ENCODE measurements at places on chromosomes 4 and X.

- DNase-seq = no peak
These were observed 29.1 kb downstream of the TBC1D14 start for GRCh38 chr4:6938647-6939271.

GRCh38 chr4:38062088-38062775, 102.0 kb downstream of the PTTG2 start:
- DNase-seq = peak; percentile 69

DNA sequence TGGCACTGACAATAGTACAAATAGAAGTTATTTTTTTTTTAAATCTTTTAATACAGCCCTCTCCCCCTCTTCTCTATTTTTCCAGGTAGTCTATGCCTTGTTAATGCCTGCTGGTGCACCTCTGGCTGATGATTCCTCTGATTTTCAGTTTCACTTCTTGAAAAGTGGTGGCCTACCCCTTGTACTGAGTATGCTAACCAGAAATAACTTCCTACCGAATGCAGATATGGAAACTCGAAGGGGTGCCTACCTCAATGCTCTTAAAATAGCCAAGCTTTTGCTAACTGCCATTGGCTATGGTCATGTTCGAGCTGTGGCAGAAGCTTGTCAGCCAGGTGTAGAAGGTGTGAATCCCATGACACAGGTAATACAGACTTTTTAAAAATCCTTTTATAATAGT, 99.1 kb downstream of the USP9X start:
- no peak for DNase-seq

- DNase-seq = peak; percentile 74
These were observed 490.6 kb downstream of the IL15 start for GRCh38 chr4:142126890-142127497.

DNA sequence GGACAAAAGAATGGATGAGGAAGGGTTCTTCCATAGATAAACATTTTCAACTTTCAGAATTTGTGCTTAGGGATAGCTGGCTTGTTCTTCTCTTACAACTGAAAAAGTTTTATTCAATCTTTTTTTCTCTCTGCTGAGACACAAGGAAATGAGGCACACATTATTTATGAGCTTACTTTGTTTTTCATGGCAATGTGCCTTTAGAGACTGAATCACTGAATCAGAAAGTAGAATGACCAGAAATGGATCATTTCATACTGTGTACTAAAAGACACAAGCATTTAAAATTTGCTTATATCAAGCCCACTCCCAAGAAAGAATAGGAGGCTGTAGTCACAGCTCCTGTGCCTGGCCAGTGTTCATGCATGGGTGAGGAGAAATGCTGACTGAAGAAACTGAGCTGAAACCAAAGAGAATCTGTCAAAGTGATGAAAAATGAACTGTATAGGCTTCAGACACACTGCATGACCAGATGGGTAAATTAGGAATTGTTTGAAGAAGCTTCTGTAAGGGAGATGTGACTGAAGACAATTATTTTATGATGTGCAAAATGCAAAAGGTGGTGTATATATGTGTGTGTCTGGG, 413.8 kb downstream of the RAPGEF2 start:
- no peak for DNase-seq

DNA sequence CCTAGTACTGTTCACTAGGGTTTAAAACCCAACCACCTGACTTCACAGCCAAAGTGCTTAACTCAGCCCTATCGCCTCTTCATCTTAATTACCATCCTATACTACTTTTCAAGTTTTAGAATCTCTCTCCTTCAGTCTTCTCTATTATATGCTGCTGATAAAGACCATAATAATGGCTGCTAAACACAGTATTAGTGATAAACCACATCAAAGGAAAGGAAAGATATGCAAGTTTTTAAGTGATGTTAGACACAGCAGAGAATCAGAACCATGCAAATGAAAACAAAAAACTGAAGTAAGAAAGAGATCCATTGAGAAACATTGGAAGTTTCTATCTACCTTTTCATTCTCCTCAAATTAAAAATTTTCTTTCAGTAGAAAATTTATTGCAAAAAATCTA, 100.8 kb downstream of the REELD1 start:
- DNase-seq = no peak

GRCh38 chr4:103012060-103012459, 7.4 kb downstream of the SLC9B1 start:
- DNase-seq = no peak

DNA sequence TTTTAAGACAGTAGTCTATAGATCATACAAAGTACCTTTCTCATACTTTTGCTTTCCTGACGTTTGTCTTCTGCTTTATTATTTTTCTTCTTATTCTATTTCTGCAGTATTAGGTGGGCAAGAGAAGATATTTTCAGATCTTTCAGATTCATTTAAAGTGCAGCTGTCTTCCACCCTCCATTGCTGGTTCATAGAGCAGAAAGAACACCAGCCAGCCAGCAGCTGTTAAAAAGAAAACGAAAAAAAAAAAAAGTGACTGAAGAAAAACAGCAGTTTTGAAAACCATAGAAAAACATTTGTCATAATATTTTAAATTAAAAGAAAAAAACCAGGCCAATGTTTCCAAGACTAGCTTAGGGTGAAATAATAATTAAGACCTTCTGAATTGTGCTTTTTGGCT, 42.9 kb downstream of the SMAD1 start:
- no peak for DNase-seq

DNA sequence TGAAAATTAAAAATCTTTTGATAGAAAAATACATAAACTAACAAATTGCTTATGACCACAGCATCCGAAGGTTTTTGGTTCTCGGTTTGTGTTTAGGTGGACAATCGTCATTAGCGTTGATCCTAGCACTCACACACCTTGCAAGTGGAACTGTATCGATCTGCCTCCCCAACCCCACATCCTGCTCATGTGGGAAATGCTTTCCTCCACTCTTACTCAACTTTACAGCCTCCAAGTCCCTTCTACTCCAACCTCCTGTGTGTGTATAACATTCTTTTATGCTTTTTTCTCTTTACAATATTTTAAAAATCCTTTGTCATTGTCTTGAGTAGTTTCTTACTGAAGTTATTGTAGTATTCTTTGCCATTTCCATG, 15.6 kb upstream of the TMEM131L start:
- DNase-seq = no peak

DNA sequence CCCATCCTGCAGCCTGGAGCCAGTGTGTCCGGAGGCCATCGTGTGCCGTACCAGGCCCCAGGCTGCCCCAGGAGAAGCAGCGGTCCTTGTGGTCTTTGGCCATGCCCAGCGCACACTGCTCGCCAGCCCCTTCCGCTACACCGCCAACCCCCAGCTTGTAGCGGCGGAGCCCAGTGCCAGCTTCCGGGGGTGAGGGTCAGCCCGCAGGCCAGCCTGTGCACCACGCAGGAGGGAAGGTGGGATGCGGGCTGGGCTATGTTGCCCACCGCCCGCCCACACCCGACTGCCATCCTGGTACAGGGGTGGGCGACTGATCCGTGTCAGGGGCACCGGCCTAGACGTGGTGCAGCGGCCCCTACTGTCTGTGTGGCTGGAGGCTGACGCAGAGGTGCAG, 7.6 kb upstream of the SRPK3 start:
- DNase-seq = no peak

DNA sequence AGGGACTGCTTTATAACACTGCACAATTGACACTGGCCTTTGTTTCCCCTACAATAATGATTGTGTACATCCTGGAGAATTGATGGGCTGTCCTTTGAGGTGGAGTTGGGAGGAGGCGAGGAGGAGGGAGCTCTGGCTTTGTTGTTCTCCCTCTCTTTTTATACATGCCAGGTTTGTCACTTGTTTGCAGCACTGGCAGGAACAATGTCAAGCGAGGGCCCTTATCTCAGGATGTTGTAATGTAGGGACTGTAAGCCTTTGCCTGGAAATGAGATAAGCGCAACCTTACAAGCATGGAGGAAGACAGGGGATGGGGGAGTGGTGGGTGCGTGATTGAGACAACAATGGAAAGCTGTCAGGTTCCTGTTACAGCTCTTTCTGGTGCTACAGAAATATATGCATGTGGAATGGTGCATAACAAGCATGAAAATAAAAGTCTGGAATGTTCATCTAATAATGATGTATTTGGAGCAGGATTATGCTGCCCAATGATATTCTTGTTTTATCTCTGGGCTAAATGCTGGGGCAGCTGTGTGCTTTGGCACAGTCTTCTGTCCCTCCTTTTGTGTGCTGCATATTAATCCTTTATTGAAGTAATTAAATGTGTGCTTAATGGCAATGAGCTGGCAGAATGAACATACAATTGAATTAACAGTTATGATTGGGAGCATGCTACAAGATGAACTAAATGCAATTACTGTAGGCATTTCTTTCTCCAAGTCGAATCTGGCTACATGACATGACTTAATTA, 294.4 kb downstream of the GPAT3 start:
- DNase-seq = no peak

- no peak for DNase-seq
These were observed 65.7 kb downstream of the CLCN5 start for GRCh38 chrX:49988143-49988542.

DNA sequence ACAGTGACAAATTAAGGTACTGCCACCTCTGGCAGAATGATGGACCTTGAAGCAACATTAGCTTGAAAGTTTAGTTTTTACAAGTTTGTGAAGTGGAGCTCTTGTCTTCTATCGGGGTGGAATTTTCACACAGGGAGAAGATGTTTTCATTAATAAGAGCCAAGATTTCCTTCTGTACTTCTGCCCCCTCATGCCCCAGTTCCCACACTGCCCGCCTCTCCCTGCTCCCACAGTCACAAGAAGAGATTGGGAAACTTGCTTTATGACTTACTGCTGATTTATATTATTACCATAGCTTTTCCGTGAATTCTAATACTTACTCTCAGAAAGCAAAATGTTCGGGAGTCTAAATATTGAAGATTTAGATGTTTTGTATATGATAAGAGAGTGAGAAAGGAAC, 539.8 kb upstream of the ARX start:
- DNase-seq = no peak

GRCh38 chr4:61543976-61544375, 343.9 kb downstream of the ADGRL3 start:
- no peak for DNase-seq

DNA sequence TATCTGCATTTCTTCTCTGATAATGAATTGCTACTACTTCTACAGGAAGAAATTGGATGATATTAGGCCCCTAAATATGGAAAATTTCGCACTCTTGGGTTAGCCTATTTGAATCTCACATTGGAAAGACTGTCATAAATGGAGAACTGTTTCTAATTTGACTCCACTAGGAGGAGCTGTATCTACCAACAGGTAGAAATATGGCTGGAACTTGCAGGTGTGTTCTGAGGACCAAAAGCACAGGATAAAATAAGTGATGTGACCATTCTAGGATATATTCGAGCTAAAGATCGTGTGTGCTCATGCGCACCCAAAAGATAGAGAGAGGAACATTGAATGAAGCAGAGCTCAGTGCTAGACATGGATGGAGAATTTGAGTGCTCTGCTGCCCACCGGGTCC, 4.8 kb upstream of the NKAP start:
- no peak for DNase-seq

DNA sequence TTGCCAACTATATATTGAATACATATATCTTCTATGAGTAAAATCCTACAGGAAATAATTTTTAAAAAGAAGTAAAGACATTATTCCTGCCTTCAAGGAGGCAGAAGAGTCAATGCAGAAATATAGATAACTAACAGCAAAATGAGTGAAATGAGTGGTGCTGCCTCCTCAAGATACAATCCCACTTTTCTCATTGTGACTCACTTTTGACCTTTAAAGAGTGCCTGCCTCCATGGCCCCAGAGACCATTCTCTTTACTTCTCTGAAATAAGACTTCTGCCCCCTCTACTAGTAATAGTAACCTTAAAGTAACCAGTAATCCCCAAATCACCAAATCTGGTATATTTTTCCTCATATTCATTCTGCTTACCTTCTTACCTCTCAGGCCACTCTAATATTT, 15.5 kb downstream of the SLC10A7 start:
- DNase-seq = no peak

DNA sequence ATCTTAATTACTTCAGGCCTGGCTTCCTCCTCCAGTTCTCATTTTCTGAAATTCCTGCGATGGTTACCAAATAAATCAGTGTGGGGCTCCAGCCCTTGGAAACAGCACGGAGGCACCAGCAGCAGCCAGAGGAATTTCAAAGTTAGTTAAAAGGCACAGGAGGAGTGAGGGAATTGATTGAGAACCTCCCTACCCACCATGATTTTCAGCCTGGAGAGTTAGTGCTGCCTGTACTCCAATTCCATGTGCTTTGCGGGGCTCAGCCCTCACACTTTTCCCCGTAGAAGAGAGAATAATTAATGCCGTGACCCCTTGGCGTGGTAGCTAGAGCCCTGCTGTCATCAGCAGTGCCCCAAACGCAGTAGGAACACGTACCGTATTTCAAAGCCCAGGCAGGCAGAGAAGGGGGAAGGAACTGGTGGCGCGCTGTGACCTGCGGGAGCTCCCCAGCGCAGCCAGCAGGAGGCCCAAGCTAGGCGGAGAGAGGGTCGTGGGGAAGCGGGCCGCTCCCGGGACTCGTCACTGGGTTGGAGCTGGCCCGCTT, 84.0 kb upstream of the IGFBP7 start:
- no peak for DNase-seq

- DNase-seq = no peak
These were observed 18.4 kb upstream of the FHDC1 start for GRCh38 chr4:152917543-152918395.

- no peak for DNase-seq
These were observed 116.4 kb upstream of the BEND4 start for GRCh38 chr4:42268824-42269223.

DNA sequence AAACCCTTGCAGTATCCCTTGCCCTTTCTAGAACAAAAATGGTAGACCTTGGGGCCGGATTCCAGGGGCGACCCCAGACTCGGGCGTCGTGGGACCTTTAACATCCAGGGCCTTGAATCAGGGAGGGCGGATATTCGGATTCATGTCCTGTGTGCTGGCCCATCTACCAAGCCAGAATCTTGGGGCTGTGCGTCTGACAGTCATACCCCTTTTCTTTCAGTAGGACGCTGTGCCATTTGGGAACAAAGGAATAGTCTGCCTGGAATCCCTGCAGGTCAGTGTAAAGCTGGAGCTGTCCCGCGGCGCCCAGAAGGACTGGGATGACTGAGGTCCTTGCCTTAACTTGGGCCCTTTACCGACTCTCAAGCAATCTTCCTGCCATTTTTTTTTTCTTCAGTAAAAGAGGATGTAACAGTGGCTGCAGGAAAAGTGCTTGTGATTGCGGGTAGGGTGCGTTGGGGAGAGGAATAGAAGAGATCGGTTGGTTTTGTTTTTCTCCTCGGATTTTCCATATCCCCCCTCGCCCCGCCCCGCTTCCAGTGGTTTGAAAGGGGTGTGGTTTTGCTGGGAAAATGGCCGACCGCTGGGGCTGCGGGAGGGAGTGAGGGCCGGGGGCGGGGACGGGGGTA, 518 bp downstream of the ARMCX1 start:
- DNase-seq = no peak

DNA sequence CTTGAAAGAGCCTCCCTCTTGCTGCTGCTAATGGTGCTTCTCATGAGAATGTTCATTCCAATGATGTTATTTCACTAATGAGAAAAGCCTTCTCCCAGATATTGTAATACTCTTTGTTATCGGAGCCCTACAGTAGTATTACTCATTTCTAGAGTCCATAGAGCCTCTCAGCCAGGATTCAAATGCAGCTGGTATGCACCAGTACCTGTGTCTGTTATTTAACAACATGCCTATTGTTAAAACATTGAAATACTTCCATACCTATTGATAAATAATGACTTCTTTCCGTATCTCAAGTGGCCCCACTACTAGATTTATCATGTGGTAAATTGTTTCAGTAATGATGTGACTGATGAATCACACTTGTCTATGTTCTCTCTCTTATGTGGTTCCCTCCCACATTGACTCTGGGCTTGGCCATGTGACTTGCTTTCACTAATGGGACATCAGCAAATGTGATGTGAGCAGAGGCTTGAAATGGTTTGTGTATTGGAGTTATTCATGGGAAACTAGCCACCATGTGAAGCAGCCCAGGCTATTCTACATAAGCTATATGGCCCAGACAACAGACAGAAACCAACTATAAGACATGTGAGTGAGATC, 207.6 kb downstream of the THOC2 start:
- DNase-seq = no peak

All from glomerular endothelial cell (primary cell).